ENCODE measurements at places on chromosomes 7 and 10. TPM values are rescaled to one million over a fixed set of nuclear protein-coding genes. Genes with fewer than 3 reads are reported as not detected.

GRCh38 chr7:138097064-138097741 lies 20.9 kb downstream of the AKR1D1 start:
- DNase-seq: no peak

Gene ZNF804B
- not detected for total RNA-seq

GRCh38 chr7:135822376-135822775 lies 73.8 kb upstream of the FAM180A start:
- no peak for DNase-seq

Gene BMPER
- 0.31 TPM for total RNA-seq

Gene HOGA1
- not detected for total RNA-seq

Gene C10orf105
- total RNA-seq: not detected

- DNase-seq: no peak
These were observed 114.5 kb downstream of the ATE1 start for GRCh38 chr10:121813211-121813815.

Measured in natural killer cell treated with Interleukin-12 subunit alpha and Interleukin-12 subunit beta and Interleukin-15 and Interleukin-18, amount 100 ng/mL, for 72 hours (primary cell).